ENCODE measurements at places on chromosomes 6 and 20. TPM values are rescaled to one million over a fixed set of nuclear protein-coding genes. Genes with fewer than 3 reads are reported as not detected.

DNA sequence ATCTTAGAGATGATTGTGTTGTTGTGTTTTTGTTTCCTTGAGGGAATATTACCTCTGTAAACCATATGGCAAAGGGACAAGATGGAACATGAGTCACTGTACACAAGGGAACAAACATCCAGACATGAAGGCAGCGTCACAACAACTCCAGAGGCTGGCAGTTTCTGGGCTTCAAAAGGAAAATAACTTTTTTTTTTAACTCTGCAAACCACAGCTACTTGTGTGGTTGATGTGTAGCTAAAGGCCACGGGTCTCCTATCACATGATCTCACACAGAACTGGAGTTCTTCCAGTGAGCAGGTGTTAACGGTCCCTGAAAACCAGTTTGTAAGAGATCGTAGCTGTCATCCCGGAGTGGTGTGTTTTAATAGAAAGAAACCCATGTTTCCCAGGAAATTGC, 33.2 kb upstream of the HBS1L start:
- DNase-seq: no peak

DNA sequence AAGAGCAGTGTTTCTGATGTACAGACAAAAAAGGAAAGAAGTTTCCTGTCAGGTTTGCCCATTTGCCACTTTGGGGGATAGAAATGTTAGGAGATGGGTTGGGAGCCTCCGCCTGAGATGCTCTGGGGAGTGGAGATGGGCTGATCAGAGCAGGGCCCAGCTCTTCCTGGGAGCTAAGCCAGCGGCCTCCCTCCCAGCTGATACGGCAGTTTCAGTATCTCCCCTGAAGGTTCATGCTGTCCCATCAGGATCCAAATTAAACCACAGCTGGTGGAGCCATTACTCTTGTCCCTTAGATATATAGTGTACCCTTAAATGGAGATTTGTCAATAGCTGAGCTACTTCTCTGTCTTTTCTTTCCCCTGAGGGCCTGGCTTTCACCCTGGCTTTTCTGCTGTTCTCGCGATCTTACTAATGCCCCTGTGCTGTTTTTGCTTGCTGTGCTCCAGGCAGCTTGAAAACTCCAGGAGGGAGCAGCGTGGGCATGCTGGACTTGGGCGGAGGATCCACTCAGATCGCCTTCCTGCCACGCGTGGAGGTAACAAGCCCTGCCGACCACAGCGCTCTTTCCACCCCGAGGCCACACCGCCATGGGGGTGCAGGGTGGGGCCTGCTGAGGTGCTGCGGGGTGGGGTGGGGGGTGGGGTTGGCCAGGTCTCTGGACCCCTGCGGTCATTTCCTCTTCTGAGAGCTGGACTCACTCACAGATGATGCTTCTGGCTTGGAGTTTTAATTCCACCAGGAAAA, 20.9 kb downstream of the ENTPD6 start:
- no peak for DNase-seq

GRCh38 chr6:15256538-15257271, 10.8 kb downstream of the JARID2 start:
- no peak for DNase-seq

DNA sequence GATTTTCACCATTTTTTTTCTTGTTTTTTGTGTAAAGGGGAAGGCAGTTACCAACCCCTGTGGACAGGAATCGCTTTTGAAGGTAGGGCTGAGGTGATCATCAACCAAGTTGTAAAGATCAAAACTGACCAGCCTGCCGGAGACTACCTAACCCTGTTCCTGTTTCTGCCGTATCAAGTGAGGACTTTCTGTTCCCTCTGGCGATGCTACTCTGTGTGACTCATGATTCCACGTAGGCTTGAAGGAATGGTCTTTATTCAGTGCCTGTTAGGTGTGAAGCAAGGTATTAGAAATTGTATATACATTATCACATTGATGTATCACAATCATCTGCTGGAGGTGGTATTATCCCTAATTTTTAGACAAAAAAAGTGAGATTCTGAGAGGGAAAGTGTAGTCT, 161.3 kb downstream of the SOX4 start:
- DNase-seq: peak; percentile 93

GRCh38 chr20:51469578-51470498, 72.7 kb downstream of the NFATC2 start:
- no peak for DNase-seq

DNA sequence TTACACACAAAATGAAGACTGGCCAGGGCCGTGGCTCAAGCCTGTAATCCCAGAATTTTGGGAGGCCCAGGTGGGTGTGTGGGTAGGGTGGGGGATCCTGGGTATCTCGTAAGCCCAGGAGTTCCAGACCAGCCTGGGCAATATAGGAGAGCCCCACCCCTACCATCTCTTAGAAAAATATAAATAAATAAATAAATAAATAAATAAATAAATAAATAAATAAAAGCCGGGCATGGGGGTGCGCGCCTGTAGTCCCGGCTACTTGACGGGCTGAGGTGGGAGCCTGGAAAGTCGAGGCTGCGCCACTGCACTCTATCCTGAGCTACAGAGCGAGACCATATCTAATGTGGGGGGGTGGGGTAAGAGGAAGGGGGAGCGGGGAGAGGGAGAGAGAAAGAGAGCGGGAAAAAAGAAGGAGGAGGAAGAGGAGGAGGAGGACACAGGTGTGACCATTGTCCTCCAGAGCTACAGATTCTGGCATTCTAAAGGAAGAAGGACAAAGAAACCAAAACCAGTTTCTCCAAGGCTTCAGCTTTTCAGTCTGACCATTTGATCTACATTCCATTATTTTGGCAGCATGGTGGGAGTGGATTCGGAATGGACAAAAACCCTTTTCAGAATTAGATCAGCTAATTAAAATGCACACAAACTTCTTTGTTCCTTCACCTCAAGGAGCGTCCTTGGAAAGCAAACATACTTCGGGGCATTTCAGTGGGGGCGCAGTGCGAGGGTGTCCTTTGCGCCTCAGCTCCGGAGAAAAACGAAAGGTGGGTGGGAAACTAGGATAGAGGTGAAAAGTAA, 577 bp upstream of the C6orf141 start:
- no peak for DNase-seq

Gene TREML1
- 0.34 TPM for total RNA-seq

Gene ULBP1
- 6.4 TPM for total RNA-seq

DNA sequence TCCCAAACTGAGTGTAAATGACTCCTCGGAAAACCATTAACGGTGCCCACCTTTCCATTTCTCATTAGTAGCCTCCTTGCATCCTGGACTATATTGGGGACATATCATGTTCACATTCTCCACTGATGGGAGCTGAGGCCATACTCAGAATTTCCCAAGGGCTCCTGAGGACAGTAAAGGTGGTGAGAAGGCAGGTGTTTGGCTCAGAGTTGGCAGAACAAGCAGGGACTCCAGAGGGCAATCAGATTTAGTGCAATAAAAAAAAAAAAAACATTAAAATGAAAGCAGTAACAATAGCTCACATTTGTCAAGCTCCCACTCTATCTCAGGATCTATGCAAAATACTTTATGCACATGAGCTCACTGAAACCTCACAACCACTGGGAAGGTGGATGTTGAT, 401.4 kb downstream of the MAFB start:
- peak; percentile 9 for DNase-seq

Gene MOCS1
- total RNA-seq: 4.6 TPM

Gene AARS2
- total RNA-seq: 21.5 TPM

GRCh38 chr6:4405621-4406212, 270.3 kb upstream of the ECI2 start:
- no peak for DNase-seq

Gene GPLD1
- 0.03 TPM for total RNA-seq

DNA sequence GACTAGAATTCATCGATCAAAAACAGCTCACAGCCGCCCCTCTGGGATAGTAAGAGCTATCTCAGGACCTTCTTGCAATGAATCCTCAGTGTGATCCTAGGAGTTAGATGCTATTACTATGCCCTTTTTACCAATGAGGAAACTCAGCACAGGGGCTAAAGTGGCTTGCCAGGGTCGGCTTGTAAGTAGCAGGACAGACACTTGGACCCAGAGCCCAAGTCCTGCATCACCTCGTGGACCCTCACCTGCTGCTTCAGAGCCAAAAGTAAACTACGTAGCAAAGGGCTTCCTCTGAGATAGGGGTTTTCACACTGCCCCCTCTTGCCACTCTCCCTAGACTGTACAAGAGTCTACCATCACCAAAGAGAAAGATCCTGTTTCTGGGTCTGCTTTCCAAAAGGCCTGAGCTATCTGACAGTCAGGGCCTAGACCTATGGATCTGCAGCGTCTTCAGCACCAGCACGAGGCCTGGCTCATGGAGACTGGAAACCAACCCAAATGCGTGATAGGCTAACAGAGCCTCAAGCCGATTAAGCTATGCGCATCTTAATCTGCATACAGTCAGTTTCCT, 172.3 kb downstream of the ANKRD60 start:
- no peak for DNase-seq

DNA sequence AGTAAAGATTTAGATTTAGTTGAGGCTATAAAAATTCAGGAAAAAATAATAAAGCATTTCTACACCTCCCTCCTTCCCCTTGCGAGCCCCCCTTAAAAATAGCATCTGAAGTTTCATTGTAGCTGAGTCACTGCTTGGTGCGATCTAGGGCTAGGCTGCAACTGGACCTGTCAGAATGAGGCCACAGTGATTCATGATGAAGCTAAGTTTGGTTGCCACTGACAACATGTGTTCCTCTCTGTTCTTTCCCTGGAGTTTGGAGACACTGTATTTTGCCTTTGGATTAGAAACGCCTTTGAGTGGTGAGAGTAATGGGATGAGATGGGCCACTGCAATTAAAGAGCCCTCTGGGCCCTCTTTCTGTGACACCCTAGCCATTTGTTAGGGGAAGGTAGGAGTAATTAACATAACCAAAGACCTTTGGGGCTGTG, 334.1 kb downstream of the NRN1 start:
- DNase-seq: peak; percentile 71

- DNase-seq: peak; percentile 40
Observed at GRCh38 chr6:15621203-15622044, 41.4 kb downstream of the DTNBP1 start.

Gene PAQR8
- total RNA-seq: 4.5 TPM

DNA sequence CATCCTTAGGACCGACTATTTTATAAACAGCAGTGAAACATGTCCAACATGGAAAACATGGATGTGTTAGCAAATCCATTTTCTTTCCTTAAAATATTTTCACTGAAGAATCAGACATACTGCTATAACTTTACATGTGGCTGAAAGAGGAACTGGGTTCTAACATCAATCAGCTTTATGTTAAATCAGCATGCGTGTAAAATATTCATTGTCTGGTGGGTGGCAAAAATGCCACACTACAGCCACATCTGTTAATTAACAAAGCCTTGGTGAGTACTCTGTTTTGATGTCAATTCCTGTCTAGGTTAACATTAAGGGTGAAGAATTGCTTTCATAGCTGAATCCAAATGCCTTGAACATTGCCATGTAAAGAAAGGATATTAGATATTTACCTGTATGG, 222.6 kb upstream of the CEP162 start:
- no peak for DNase-seq

- DNase-seq: no peak
Observed at GRCh38 chr6:107866606-107867301, 42.6 kb upstream of the SCML4 start.

Gene FKBP1A
- 316 TPM for total RNA-seq

Gene BLOC1S5
- 11.5 TPM for total RNA-seq

GRCh38 chr6:51266604-51267003, 447.9 kb downstream of the TFAP2B start:
- no peak for DNase-seq

DNA sequence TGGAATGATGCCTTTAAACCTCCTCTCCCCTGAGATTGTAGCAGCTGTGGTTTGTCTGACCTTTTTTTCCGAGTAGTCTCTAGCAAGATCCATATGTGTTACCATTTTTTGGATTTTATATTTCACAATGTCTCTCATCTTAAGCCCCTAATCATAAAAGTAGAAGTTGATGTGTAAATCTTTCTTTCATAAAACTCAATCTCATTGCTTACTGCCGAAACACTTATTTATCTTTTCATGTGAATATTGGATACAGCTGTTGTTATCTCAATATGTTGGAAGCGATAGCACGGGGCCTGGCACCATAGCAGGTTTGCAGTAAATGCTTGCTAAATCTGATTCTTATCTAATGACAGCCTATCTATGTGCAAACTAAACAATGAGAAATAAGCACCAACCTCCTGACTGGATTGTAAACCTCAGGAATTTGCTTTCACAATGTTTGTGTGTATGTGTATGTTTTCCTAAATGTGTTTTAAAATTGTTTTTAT, 14.2 kb downstream of the SMPDL3A start:
- DNase-seq: no peak

- DNase-seq: peak; percentile 48
Observed at GRCh38 chr20:51446656-51447055, 95.9 kb downstream of the NFATC2 start.

DNA sequence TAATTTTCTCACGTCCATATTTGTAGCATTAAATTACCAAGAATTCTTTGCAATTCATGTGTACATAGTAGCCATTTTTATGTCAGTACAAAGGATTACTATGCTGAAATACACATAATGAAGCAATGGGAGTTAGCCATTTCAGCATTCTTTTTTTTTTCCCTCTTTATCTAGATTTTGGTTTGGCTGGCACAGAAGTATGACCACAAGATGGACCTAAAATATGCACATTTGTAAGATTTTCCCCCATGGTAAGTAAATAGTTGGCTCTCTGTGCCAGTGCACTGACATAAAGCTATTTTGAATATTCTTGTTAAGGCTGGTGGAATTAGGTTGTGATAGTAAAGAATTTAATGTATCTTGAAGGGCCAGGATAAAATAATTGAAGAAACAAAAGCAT, 486.1 kb upstream of the BTBD3 start:
- DNase-seq: no peak

Gene MTFR2
- total RNA-seq: 8.1 TPM

DNA sequence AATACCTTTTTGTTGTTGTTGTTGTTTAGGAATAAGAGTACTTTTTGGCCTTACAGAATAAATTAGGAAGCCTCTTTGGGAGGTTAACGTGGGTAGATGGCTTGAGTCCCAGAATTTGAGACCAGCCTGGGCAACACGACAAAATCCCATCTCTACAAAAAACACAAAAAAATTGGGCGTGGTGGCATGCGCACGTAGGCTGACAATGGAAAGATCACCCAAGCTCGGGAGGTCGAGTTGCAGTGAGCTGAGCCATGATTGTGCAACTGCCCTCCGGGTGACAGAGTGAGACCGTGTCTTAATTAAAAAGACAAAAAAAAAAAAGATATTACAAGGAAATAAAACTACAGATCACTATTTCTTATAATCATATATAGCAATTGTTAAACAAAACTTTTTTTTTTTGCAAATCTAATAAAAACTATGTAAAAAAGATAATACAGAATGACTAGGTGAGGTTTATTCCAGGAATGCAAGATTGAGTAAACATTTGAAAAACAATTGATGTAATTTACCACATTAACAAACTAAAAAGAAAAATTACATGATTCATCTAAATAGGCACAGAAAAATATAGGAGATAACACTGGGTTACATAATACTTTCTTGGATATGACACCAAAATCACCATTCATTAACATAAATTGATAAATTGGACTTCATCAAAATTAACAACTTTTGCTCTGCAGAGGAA, 43.6 kb upstream of the ASCC3 start:
- no peak for DNase-seq

GRCh38 chr20:58137651-58138265, 90.7 kb downstream of the ANKRD60 start:
- DNase-seq: no peak

Gene KCNQ2
- total RNA-seq: not detected

Gene DNAH8
- total RNA-seq: under 0.01 TPM

Gene TMEM74B
- 0.18 TPM for total RNA-seq
